Kidney tubule cell (primary cell): ENCODE measurements at places on chromosomes 7 and 10.

DNA sequence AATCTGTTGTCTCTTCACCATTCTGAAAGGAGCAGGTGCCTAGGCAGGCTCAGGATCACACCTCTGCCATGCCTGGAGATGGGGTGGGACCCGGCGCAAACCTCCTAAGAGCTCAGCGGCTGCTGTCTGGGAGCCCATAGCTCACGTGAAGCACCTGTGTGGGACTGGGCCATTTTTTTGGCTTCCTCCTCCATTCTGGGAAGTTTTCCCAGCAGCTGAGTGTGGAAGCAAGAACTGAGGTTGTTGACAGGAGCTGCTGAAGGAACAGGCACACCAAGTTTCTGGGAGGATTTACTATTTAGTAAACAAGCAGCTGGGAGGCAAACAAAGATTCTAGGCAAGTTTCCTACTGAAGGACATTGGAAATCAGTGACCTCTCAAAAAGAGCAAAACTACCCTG is 77.3 kb downstream of the FAM13C start:
- no peak for DNase-seq

- no peak for DNase-seq
These were observed 13.9 kb upstream of the HSPA12A start for GRCh38 chr10:116756277-116756676.

DNA sequence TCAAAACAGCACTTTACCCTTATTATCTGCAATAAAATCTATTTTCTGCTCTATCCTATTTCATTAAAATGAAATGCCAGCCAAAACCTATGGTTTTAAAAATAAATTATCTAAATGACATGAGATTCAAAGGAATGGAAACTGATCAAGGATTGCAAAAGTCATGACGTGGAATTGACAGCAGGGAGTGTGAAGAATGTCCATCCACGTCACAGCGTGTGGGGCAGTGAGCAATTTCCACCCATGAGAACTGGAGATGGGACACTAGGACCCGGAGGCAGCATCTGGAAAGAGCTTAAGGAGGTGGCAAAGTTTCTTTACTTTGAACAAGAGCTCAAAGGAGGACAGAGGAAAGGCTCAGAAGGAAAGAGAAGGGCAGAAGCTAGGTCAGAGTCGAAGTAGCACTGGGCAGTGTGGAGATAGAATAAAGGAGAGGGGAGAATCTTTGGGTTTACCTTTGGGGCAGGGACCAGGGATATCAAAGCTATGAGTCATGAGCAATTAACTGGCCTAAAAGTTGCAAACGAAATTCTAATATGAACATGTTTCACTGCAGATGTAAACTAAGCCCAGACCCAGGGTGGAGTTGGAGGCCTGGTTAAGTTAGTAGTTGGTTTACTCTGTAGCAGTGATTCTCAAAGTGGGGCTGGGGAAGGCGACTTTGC is 24.9 kb upstream of the STK17A start:
- DNase-seq: no peak

GRCh38 chr7:94298943-94299342 is 95.8 kb upstream of the COL1A2 start:
- peak; percentile 10 for DNase-seq

- peak; percentile 61 for DNase-seq
These were observed 84.7 kb upstream of the TMEM168 start for GRCh38 chr7:112874909-112875308.

- no peak for DNase-seq
These were observed 29.7 kb upstream of the OCM start for GRCh38 chr7:5850944-5851343.
